ENCODE measurements at places on chromosomes 12 and 14.
A peak's percentile ranks its signal among the peaks of the same experiment; 100 is the strongest.

GRCh38 chr12:40560848-40561247, 131.4 kb upstream of the CNTN1 start:
- no peak for DNase-seq

DNA sequence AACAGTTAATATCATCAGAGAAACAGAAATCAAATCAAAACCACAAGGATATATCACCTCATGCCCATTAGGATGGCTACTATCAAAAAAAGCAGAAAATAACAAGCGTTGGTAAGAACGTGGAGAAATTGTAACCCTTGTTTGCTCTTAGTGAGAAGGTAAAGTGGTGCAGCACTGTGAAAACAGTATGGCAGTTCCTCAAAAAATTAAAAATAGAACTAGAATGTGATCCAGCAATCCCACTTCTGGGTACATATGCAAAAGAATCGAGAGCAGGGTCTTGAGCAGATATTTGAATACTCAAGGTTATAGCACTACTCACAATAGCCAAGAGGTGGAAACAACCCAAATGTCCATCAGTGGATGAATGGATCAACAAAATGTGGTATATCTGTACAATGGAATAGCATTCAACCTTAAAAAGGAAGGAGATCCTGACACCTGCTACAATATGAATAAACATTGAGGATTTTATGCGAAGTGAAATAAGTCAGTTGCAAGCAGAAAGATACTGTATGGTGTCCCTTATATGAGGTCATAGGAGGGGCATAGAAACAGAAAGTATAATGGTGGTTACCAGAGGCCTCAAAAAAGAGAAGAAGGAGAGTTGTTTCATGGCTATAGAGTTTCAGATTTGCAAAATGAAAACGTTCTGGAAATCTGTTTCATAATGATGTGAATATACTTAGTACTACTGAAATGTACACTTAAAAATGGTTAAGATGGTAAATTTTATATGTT, 131.0 kb upstream of the EEA1 start:
- DNase-seq: no peak

GRCh38 chr12:29622251-29622650, 124.8 kb upstream of the OVCH1 start:
- no peak for DNase-seq

GRCh38 chr12:50102646-50103309, 1.0 kb upstream of the GPD1 start:
- DNase-seq: no peak

GRCh38 chr14:100783630-100784370, 42.1 kb upstream of the MEG3 start:
- no peak for DNase-seq

DNA sequence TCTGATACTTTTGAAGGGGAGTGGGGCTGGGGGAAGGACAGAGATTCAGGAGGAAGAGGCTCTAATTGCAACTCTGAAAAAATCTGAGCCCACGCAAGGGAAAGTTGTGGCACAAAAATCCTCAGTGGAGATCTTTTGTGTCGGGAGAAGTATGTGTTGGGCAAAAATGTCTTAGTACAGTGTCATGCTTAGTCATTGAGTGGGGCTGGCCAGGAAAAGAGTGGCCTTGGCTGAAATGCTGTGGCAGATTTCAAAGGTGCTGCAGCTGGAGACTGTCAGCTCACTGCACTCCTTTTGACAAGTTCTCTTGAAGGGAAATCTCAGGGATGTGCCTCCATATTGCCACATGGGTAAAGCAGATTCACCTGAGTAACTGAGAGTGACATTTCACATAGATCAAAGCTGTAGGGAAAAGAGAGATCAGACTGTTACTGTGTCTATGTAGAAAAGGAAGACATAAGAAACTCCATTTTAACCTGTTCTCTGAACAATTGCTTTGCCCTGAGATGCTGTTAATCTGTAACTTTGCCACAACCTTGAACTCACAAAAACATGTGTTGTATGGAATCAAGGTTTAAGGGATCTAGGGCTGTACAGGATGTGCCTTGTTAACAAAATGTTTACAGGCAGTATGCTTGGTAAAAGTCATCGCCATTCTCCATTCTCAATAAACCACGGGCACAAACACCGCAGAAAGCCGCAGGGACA, 36.0 kb upstream of the GLIPR1 start:
- DNase-seq: no peak

DNA sequence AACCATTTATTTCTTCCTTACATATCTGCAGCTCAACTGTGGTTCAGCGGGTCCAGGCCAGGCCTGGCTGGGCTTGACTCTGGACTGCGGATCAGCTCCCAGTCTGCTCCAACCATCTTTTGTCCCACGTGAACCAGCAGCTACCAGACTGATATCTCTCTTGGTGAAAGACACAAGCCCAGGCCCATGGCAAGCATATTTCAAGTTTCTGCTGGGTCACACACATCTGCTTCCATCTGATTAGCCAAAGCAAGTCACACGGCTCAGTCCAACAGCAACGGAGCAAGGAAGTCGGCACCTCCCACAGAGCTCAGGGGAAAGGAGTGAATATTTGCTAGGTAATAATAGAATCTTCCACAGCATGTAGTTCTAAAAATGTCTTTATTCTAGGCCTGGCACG, 24.7 kb upstream of the MARK3 start:
- no peak for DNase-seq

- no peak for DNase-seq
Observed at GRCh38 chr14:87139299-87139698, 853.7 kb downstream of the GALC start.

DNA sequence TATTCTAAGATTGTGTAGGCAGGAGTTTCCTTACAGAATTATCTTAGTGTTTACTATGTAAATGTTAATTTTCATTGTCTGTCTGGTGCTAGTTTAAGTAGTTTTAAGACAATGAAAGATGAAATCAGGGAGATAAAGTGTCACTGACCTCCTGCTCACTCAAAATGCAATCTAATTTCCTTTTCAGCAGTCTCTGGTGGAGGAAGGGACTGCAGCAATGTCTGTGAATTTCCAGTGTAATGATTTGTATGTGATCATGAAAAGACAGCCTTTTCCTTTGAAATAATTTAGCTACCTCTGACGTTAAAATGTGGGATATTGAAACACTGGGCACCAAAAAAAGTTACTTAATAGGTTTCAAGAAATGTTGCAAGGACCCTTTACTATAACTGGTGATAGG, 779.7 kb upstream of the FLRT2 start:
- DNase-seq: no peak

DNA sequence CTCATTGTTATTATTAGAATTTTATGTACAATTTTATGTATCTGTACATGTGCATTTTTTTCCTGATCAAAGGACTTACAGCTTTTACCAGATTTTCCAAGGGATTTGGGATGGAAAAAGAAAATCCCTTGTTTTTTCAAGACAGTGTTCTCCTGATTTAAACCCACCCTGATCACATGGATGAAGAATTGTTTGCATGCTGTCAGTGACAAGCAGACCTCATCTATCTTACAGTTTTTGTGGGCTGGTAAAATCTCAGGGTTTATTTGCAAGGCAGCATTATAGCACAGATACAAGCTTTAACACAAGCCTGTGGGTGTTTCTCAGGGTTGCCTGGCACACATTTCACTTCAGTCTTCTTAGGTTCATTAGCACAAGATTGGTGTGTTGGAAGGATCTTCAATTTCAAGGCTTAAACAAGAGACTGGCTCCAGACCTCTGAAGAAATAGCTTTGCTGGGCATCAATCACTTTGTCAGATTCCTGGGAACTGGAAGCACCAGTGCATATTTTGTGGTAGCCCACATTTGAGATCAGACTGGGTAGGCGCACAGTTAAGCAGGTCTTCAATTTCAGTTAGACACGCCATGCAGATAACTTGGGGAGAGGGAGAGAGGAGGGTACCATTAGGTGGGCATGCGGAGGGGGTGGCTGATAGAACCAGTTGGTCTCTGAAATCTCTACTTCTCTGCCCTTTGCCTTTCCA, 118.0 kb downstream of the TBX5 start:
- DNase-seq: no peak

GRCh38 chr14:85917716-85918115, 387.8 kb downstream of the FLRT2 start:
- no peak for DNase-seq

DNA sequence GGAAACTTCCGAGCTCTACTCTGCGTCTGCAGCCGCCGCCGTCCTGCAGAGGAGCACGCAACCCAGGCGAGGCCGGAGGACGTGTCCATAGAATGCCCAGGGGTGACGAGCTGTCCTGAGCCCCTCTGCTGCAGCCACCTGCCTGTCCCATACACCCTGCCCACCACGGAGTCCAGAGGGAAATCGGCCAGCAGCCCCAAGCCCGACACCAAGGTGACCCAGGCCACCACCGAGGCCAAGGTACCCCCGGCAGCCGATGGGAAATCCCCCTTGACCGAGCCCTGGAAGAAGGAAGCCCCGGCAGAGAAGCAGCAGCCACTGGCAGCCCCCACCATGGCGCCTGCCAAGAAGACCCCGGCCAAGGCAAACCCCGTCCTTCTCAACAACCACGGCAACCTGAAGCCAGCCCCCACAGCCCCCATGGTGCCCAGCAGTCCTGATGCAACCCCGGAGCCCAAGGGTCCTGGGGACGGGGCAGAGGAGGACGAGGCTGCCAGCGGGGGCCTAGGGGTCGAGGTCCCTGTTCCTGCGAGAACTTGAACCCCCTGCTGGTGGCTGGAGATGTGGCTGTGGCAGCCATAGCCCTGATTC, 128.7 kb upstream of the C14orf180 start:
- peak; percentile 41 for DNase-seq

DNA sequence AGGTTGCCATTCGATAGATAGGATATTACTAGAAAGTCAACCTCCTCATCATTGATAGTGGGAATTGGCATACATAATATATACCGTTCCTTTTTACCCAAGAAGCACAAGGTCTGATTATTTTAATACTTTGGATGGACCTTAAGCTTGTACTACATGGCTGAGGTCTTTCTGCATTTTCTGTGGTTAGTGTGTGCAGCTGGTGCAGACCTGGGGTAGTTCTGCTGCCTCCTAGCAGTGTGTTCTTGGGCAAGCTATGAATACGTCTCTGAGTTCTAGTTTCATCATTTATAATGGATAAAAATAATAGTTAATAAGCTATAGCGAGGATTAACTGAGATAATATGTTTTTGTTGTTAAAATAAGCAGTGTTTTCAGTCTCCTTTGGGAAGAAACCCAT, 2.2 kb downstream of the ZDHHC17 start:
- no peak for DNase-seq

DNA sequence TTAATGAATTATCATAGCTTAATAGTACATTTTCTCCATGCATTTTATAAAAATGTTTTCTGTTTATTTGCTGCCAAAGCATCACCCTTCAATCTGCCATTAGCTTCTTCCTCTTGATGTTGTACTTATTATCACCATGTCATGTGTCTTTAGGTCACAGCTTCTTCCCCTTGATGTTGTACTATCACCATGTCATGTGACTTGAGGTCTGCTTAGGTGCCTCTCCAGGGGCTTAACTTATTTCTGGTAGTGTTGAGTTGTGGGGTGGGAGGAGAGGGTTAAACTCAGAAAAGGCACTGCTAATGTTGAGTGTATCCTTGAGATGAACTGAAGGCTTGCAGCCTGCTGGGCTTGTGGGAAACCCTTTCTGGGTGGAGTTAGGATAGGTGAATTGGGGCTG, 87.8 kb downstream of the DAAM1 start:
- DNase-seq: no peak

- no peak for DNase-seq
Observed at GRCh38 chr12:127717278-127717677, 549.7 kb upstream of the TMEM132C start.

- DNase-seq: peak; percentile 43
Observed at GRCh38 chr14:23086565-23086964, 8.4 kb downstream of the ACIN1 start.

DNA sequence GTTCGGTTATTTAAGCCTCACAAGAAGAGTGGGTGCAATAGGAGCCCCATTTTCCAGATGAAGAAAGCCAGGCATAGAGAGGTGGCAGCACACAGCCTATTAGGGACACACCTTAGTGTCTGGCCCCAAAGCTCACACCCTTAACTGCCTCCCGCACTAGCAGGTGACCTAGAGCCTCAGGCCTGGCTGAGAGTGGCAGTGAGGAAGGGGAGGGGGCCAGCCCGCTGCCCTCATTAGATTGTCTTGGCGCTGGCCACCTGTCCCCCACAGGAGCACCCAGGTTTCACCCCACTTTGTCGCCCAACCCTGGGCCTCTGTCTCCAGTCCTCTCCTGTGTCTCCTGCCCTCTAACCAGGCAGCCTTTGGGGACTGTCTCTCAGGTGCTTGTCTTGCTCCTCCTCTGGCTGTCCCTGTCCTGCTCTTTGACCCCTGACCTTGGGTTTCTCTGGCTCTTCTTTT, 18.5 kb upstream of the PGF start:
- DNase-seq: no peak

DNA sequence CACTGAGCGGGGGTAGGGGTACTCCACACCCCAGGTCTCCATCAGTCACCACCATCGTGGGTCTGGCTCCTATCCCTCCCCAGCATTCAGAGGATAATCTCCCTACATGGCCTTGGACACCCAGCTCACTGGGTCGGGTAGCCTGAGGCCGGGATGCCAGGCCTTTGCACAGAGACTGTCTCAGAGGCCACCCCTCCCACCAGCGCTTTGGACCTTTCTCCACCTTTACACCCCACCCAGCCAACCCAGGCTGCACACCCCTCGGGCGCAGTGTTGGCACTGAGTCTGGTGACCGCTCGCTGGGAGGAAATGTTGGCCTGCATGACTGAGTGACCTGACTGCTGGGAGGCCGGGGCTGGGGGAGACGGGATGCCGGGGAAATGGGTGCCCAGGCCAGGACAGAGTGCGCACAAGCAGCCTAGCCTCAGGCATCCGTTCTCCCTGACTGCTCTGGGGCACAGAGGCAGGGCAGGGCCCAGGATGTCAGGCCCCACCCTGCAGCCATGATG, 10.6 kb upstream of the LBHD2 start:
- DNase-seq: no peak

DNA sequence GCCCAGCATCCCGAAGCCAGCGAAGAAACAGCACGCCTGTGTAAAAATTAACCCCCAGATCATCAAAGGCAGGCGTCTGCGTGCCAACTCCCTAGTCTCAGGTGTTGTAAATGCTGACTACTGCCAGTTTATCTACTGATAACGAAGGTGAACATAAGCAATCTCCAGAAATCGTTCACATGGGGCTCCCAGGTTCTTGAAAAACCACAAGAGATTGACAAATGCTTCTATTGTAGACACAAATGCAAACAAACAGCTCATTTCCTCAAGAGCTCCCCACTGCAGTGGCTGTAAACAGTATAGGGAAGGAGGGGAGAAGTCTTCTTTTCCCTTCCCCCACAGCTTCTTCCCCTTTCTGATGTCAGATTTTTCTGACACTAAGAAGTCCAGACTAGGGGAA, 5.3 kb upstream of the PLEKHG3 start:
- no peak for DNase-seq

GRCh38 chr14:34303811-34304210, 158.2 kb downstream of the SPTSSA start:
- DNase-seq: no peak
